Activated CD4-positive, alpha-beta T cell treated with anti-CD3 and anti-CD28 coated beads for 48 hours (primary cell): ENCODE measurements at places on chromosomes 11 and 22.
A peak's percentile ranks its signal among the peaks of the same experiment; 100 is the strongest.

DNA sequence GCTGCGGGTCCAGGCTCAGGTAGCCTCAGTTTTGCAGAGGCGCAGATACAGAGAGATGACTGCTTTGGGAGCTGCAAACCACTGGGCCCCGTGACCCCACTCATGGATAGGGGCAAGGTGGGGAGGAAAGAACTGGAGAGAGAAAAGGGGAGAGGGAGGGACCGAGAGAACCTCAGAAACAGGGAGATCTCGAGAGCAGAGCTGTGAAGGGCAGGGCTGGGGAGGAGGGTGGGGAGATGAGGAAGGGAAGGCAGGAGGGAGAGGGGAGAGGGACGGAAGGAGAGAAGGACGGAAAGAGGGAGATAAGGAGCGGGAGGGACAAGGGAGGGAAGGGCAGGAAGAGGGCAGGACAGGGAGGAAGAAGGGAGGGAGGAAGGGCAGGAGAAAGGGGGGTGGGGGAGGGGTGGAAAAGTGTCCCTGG lies 46.3 kb downstream of the IGLL1 start:
- no peak for DNase-seq

DNA sequence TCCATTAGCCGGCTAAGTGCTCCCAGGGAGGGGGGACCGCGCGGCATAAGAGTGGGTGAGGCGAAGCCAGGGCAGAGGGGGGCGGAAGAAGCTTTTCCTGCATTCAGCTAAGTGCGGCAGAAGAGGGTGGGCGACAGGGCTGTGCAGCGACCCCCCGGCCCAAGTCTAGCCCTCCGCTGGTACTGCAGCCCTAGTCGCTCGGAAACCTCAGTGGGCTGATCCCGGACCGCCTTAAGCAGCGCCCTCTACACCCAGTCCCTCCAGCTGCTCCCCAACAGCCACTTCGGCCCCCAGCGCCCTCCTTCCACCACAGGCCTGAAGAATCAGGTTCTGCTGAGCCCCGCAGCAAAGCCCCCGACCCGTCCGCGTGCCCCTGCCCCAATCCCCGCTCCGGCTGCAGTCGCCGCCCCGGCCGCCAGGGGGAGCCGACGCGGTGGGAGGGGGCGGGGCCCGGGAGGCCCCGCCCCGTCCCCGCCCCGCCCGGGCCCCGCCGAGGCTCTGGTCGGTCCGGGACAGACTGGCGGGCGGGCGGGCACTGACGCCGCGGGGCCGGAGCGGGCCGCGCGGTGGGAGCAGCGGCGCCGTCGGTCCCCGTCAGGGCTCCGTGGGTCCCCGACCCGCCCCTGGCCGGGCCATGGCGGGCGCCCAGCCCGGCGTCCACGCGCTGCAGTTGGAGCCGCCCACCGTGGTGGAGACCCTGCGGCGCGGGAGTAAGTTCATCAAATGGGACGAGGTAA lies at the start of gene PLCB3:
Gene PLCB3 (plus strand): TSS at position 515 of the 737 bp plus-strand sequence. CDS start 120 bp downstream, at position 635.
- DNase-seq = peak; percentile 70

DNA sequence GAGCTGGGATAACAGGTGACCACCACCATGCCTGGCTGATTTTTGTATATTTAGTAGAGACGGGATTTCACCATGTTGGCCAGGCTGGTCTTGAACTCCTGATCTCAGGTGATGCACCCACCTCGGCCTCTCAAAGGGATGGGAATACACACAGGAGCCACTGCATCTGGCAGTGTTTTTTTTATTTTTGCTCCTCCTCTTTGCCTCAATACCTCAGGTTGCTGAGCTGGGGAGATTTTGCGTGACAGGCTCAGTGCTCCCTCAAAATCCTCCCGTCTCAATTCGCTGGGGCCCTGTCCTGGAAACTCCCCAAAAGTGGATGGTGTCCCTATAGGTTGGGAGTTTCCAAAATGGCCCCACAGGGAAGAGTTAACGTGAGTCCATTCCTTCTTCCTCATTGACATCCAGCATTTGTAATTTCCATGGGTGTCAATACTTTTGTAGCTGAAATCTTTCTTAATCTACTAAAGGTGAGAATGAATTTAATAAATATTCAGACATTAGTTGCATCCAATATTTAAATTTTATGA lies 71.8 kb downstream of the GGTLC2 start:
- DNase-seq = no peak

- DNase-seq = peak; percentile 63
Measured at GRCh38 chr11:12717851-12718291, 43.6 kb downstream of the TEAD1 start.

GRCh38 chr11:5684036-5684645 lies 733 bp downstream of the TRIM5 start:
- no peak for DNase-seq

DNA sequence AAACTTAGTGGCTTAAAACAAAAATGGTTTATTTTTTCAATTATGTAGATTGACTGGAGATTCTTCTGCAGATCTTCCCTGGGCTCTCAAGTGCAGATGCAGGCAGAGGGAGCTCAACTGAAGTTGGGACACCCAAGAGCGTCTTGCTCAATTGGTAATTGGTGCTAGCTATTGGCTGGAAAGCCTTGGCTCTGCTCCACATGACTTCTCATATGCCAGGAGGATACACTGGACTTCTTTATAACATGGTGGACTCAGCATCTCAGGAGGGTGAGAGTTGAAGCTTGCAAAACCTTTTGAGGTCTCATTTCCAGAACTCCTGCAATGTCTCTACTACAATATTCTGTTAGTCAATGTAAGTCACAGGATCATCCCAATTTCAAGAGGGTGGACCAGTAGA lies 42.2 kb upstream of the PRSS23 start:
- no peak for DNase-seq

- no peak for DNase-seq
Measured at GRCh38 chr11:129295746-129296145, 79.9 kb upstream of the BARX2 start.

- DNase-seq = peak; percentile 71
Measured at GRCh38 chr22:23178512-23179254, 1.6 kb upstream of the BCR start.

DNA sequence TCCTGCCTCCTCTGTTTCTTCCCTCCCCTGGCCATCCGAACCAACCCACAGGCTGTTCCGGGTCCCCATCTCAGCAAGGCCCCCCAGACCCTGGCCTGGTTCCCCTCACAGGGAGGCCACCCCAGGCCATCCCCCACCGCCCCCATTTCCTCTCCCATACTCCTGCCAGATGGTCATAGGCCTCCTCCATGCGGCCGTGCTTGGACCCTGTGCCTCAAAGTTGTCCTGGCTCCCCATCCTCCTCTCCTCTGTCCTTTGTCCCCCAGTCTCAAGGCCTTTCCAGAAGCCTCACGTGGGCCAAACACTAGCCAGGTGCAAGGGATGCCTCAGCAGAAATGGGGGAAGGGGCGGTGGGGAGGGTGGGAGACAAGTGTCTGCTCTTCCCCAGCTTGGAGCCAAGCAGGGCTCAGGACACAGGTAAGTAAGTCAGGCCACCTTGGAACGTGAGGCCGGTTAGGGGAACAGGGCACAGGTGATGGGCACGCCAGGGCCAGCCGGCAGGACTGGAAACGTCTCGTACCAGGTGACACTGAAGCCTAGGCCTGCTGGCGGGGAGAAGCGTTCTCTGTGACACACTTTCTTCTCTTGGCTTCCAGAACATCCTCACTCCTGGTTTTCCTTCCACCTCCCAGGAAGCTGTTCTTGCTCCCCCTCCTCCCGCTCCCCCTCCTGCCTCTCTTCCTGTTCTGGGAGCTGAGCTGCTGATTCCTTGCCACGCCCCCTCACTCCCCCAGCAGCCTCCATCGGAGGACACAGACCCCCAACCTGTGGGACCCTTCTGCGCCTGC lies 31.5 kb upstream of the SLC22A12 start:
- DNase-seq = no peak

DNA sequence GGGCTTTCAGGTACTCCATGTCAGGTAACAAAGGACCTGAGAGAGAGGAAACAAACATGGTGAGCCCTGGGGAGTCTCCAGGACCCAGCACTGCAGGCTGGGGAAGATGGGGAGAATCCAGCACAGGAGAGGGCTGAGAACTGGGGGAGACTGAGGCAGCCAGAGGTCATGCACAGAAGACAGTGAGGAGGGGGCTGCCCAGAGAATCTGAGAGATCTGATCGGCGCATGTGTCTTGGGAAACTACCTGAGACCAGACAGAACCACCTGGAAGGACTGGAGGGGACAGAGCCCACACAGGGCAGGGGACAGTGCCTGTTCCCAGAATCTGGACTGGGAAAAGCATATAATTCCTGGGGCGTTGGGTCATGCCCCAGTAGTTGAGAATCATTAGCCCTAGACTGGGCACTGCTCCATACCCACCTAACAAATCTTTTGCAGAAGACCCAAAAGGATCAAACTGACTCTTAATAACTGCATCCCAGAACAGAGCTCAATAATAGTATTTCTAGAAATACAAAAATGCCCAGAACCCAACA lies 20.0 kb upstream of the COMT start:
- no peak for DNase-seq

GRCh38 chr11:87173185-87174039 lies 135.7 kb downstream of the TMEM135 start:
- no peak for DNase-seq

- peak; percentile 38 for DNase-seq
Measured at GRCh38 chr22:39567135-39567946, 3.2 kb upstream of the CACNA1I start.

DNA sequence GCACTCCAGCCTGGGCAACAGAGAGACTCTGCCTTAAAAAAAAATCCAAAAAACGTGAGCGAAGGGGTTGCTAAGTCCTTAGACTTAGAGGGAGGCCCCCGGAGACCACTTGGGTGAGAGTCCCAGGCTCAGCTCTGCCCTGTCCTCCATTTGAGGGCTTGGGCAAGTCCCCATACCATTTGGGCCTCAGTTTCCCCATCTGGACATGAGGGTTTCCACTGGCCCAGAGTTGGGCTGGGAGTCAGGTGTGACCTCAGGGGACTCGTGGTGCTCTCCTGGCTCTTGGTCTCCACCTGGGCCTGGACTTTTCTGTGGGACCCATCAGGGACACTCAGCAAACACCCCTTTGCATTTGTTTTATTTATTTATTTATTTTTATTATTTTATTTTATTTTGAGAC lies 35.2 kb upstream of the CSNK1E start:
- DNase-seq = no peak

GRCh38 chr22:48334971-48335370 lies 1492.7 kb downstream of the BRD1 start:
- DNase-seq = no peak

GRCh38 chr11:126808836-126809235 lies 191.7 kb downstream of the KIRREL3 start:
- no peak for DNase-seq

- DNase-seq = peak; percentile 62
Measured at GRCh38 chr11:68213135-68213515, at the start of gene KMT5B. KMT5B (minus strand) TSS chr11:68213296; CDS start chr11:68190076, 23,220 bp downstream.

GRCh38 chr22:47089796-47090460 lies 327.5 kb downstream of the TBC1D22A start:
- no peak for DNase-seq

DNA sequence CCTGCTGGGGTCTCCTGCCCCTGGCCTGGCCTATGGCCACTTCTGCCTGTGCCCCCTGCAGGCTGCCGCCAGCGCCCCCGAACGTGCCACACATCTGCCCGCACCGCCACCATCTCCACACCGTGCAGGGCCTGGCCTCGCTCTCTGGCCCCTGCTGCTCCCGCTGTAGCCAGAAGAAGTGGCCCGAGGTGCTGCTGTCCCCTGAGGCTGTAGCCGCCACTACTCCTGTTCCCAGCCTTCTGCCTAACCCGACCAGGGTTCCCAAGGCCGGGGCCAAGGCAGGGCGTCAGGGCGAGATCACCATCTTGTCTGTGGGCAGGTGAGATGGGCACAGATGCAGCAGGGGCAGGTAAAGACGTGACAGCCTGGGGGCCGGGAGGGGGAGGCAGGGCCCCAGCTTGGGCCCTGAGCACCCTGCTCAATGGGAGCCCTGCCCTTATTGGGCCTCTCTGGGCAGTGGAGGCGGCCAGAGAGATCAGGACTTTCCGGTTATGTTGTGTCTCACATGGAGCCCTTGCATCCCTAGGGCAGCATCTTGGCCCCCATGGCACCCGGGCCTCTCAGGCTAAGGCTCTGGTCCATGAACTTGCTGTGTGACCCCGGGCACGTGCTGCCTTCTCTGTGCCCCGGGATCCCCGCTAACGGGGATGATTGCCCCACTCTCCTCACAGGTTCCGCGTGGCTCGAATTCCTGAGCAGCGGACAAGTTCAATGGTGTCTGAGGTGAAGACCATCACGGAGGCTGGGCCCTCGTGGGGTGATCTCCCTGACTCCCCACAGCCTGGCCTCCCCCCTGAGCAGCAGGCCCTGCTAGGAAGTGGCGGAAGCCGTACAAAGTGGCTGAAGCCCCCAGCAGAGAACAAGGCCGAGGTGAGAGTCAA lies 18.5 kb downstream of the RELT start:
- no peak for DNase-seq

DNA sequence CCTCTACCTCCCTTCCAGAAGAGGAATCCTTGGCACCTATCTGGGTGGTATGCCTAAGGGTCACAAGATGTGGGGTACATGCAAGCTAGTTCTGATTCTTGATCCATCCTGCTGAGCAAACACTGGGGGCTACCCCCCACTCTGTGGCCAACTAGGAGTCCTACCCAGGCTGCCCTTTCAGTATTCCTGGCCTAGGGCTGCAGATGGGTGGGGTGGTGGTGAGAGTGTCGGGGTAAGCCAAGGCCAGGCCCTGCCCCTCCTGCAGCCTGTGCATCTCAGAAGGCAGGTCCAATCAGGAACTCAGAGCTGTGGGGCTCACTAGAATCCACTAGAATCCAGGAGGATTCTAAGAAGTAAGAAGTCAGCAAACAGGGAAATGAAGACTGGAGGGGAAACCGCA lies 10.9 kb downstream of the SSH3 start:
- DNase-seq = no peak

GRCh38 chr22:47549741-47550340 lies 787.4 kb downstream of the TBC1D22A start:
- DNase-seq = no peak

DNA sequence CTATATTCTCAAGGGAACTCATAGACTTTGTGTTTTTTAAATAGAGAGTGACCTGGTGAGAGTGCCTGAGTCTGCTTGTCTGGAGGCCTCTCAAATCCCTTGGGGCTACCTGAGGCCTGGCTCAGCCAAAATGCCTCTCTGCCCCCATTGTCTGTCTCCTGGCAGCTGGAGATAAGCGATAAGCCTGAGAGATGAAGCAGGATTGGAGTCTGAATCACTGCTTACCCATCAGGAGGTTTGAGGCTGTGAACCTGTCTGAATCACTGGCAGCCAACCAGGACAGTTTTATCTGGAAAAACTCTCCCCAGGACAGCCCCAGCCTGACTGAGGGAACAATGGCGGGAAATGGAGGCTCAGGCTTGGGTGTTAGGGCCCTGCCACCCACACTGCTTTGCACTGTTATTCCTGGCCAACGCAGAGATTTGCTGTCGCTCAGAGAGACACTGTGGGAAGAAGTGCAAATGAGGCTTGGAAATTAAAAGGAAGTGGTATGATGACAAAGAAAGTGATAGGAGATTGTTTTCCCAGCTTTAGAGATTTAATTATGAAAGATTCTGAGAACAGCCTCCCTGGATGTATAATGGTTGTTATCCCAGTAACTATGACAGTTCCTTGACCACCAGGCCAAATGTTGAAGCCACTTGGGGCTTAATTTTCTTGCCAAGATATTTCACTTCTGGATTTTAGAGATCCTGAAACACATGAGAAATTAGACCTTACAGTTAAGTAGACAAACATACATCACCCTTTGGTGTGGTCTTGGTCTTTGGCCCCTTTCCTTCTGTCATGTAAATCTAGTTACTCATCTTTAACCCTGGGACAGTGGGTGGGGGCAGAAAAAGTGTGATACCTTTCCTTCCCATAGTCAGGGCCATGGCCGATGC lies 102.1 kb downstream of the RASSF10 start:
- DNase-seq = no peak
